ENCODE measurements at places on chromosomes 4 and X.
A peak's percentile ranks its signal among the peaks of the same experiment; 100 is the strongest.

DNA sequence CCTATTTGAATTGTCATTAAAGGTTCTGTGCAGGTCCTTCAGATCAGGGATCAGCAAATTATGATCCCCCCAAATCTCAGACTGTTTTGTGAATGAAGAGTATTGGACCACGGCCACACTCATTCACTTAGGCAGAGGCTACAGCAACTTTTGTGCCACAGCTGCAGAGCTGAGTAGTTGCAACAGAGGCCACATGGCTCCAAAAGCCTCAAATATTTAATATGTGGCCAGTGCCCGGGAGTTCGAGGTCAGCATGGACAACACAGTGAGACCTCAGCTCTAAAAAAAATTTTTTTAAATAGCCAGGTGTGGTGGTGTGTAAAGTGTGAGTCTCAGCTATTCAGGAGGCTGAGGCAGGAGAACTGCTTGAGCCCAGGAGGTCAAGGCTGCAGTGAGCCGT is 100.7 kb downstream of the NSUN7 start:
- DNase-seq: no peak

GRCh38 chr4:16597443-16597842 is 301.0 kb downstream of the LDB2 start:
- DNase-seq: no peak

DNA sequence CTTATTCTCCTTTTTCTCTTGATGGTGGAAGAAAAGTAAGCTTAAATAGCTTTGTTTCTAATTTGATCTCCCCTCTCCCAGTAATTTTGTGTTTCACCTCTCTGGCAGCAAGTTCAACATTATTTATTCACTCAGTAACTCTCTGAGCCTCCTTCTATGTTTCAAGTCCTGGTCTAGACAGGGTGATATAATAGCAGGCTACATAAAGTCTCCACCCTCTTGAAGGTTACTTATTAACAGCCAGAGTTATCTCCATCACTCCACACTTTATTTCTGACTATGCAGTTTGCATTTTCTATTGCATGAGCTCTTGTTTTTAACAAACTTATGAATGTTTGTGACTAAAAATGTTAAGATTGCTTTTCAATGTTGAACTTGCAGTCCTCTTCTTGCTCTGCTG is 17.8 kb upstream of the ANOS1 start:
- DNase-seq: no peak

GRCh38 chr4:34845926-34846325 is 1398.4 kb downstream of the ARAP2 start:
- DNase-seq: no peak

DNA sequence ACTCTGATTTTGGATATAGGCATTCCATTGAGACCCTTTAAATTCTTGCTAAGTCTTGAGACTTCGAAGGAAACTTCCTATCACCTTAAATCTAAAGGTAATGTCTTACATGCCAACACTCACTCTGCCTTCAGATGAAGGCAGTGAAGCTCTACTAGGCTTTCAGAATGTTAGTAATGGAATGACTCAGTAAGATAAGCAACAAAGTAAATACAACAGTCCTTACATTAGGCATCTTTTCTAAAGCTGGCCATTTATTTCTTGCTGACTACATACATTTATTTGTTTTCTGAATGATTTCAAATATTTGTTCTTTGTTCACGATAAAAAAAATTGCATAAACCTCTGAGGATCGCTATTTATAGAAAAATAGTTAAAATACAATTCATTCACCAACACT is 43.5 kb downstream of the ASIC5 start:
- DNase-seq: no peak

DNA sequence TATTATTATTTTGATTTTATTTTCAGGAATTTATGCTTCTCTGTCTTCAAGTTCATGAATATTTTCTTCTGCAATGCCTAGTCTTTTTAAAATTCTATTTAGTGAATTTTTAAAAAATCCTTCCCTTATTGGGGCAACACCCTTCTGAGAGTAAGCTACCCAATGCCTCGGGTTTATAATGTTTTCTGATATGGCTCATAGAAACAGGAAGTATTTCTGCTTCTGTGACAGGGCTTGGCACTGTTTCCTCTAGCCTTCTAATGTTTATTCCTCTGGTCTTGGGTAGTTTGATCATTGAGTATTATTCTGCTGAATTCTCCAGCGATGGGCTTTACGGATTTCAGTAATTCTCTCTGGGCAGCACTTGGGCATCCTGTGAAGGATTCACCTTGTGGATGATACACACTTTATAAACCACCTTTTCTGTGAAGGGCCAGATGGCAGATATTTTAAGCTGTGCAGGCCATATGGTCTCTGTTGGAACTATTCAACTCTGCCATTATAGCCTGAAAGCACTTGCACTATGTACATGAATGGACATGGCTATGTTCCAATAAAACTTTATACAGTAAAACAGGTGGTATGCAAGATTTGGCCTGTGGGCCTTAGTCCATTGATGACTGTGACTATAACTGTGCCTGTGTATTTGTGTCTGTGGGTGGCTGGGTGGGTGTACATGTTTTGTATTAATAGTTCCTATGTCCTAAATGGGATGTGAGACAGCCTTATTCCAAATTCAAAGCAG is 95.9 kb upstream of the FAT1 start:
- no peak for DNase-seq

- DNase-seq: no peak
Observed at GRCh38 chrX:42229533-42229932, 306.2 kb upstream of the CASK start.

- DNase-seq: no peak
Observed at GRCh38 chr4:159483110-159483781, 380.4 kb downstream of the RAPGEF2 start.

DNA sequence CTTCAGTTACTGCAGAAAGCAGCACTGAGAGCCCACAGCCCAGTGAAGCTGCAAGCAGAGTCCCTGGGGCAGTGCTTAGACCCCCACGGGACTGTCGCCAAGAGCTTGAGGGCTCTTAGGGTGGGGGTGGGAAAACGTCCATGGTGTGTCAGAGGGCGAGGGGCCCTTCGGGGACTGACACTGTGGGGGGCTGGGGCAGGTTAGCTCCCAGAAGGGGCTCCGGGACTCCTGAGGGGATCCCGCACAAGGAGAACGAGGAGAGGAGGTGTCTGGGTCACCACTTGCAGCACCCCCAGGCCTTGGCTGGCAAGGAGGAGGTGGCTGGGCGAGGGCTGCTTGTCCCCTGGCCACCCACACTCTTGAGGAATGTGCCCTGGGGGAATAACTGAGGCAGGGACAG is 20.8 kb downstream of the NAT8L start:
- no peak for DNase-seq

DNA sequence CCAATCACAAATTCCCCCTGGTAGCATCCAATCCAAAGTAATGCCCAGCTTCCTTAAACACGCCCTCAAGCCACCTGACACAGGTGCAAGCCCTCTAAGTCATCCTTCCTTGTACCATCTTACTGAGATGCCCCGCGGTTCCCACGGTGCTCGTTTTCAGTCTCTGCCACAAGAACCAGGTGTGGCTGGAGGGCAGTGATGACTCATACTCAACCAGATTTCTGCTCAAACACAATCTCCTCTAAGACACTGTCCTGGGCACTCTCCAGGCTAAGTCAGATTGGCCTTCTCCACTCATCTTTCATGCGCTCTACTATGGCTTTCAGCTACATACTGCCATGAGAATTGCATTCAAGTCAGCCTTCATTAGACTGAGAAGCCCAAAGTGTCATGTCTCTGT is 3.5 kb downstream of the SH3KBP1 start:
- DNase-seq: peak; percentile 16

GRCh38 chr4:2245787-2246275 is 3.9 kb upstream of the HAUS3 start:
- no peak for DNase-seq

- no peak for DNase-seq
Observed at GRCh38 chr4:170758988-170759387, 669.2 kb upstream of the AADAT start.

- DNase-seq: no peak
Observed at GRCh38 chr4:148375584-148375983, 66.6 kb downstream of the NR3C2 start.
